Activated CD4-positive, CD25-positive, alpha-beta regulatory T cell treated with anti-CD3 and anti-CD28 coated beads, Interleukin-2, amount 50 U/mL, for 16 hours (primary cell): ENCODE measurements at places on chromosomes 7 and 10.

GRCh38 chr10:113569576-113569975 lies 16.7 kb downstream of the HABP2 start:
- no peak for DNase-seq

GRCh38 chr10:63722537-63722936 lies 201.3 kb downstream of the REEP3 start:
- DNase-seq, result no peak

DNA sequence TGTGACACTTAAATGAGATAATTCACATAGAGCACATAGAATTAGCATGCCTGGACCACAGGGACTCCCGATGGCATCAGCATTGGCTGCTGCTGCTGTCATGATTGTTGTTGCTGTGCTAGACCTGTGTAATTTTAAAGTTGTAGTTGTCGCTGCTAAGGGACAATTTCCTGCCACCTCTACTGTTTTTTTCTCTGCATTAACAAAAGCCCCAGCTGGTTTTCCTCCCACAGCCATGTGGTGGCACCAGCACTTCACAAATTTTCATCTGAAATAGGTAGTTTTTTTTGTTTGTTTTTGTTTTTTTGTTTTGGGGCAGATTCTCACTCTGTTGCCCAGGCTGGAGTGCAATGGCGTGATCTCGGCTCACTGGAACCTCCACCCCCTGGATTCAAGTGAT lies 25.4 kb upstream of the PRXL2A start:
- no peak for DNase-seq

GRCh38 chr10:46006219-46006618 lies 24.2 kb downstream of the NCOA4 start:
- DNase-seq, result no peak

DNA sequence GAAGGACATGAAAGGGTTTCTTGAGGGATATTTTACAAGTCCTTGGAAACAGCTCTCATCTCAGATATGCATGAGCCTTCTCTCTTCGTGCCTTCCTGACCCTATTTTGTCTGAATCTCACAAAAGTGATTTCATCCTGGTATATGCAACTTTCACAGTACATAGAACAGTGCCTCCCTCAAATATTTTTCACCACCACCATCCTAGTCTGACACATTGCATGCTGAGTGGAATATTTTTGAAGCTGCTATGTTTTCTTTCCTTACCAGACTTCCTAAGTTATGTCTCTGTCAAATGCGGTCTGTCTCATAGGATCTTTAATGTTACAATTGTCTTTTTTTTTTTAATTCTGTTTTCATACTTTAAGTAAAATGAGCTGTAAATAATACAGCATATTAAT lies 673.3 kb upstream of the LRRN3 start:
- no peak for DNase-seq

- DNase-seq, result no peak
Measured at GRCh38 chr7:100154651-100155491, 3.7 kb downstream of the TRAPPC14 start.

- DNase-seq, result no peak
Measured at GRCh38 chr10:125086691-125087090, 73.7 kb downstream of the CTBP2 start.

DNA sequence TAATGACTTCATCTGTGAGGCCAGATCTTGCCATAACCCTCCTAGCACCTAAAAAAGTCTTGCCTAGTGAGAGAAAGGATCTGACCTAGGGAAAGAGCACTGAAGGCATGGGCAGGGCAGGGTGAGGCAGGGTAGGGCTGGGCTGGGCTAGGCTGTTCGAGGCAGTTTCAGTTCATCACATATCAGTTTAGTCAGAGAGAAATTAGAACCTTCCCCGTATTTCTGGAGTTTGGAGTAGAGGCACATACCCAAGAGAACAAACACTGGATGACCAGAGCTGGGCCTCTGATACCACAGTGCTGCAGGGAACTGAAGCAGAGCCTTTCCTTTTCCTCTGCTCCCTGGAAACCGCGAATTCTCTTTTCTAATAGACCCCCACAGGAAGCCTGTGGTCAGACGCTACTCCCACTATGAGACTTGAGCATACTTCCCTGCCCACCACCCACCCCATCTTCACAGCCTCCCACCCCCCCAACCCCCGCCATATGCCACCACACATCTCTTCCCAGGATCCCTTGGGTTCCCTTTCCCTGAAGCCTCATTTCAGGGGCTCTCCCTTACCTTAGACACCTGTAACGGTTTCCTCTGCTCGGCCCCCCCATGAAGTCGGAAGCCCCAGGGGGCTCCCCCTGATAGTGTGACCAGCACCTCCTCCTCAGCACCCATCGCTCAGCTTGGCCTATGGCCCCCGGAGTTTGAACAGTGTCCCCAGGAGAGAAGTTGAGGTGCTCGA lies 406 bp downstream of the SYNPO2L start:
- no peak for DNase-seq

DNA sequence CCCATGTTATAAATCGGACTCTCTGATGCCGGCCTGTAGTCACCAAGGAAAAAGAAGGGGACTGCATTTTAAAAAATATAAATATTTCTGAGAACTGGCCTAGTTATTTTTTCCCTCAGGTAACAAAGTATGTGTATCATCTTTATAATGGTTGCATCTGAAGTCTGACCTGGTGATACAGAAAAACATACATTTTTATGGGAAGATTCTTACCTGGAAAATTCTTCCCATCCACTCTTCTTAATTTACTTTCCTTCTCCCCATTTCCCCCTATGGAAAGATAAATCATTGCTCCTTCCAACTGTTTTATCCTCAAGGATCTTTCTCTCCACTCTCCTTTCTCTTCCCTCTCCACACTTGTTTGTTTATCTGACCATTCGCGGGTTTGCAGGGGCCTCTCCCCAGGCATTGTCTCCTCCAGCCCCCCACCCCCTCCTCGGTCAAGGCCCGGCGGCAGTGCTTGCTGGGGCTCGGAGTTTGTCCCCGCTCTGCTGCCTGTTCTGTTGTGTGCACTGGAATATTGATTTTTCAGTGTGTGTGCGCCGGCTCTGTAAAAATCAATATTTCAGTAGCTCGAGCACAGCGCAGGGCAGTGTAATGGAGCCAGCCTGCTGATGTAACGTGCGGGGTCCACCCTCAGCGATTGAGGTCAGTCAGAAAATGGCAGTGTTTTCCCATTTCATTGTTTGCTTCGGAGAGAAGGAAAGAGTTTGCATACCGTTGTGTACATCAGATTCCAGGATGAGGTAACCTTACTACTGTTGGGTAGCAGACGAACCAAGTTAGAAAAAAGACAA lies 199.5 kb upstream of the NFE2L3 start:
- DNase-seq, result no peak

GRCh38 chr10:124596962-124597845 lies 135.6 kb downstream of the LHPP start:
- no peak for DNase-seq

DNA sequence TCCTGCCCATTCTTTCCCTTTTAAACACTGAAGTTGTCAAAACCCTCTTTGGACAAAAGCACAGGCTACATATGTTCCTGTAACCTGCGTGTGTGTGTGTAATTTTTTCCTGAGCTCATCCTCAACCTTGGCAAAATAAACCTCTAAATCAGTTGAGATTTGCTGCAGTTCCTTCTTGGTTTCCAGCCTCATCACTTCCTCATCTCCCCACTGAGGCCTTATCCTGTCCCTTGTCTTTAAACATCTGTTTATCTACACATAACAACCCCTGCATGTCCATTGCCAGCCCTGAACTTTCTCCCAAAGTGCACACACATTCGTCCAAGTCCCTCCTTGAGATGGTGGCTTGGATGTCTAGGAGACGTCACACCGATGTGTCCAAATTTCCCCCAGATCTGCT lies 35.5 kb downstream of the LYZL2 start:
- no peak for DNase-seq

- no peak for DNase-seq
Measured at GRCh38 chr10:112279433-112279832, 3.8 kb upstream of the TECTB start.

DNA sequence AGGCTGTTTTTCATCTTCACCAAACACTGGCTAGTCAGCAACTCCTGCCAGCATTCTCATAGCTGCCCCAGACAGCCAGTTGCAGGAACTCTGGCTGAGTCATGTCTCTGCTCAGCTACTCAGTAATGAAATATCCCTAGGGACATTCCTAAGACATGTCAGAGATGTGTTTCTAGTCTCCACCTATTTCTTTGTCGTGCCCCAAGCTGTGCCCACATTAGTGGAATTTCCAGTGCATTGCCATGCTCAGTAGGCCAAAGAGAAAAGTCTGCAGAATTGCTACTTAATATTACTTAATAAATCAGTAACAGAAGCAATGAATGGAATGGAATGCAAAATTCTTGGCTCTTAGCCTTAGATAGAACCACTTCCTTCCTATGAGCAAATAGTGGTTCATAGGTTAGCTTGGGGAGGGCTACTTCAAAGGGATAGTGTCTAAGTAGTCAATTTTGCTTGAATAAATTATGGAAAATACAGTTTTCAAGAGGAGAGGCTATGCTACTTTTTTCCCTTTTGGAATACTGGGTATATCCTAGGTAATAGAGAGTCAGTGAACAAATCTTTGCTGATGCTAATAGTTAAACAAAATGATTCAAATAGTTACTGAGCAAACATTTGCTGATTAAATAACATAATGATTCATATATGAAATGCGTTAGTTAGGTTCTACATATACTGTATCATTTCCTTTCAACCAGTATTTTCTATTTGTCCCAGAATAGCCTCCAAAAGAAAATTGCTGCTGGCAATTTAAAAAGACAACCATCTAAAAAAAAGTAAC lies 23.6 kb upstream of the SEMA3C start:
- DNase-seq, result no peak

DNA sequence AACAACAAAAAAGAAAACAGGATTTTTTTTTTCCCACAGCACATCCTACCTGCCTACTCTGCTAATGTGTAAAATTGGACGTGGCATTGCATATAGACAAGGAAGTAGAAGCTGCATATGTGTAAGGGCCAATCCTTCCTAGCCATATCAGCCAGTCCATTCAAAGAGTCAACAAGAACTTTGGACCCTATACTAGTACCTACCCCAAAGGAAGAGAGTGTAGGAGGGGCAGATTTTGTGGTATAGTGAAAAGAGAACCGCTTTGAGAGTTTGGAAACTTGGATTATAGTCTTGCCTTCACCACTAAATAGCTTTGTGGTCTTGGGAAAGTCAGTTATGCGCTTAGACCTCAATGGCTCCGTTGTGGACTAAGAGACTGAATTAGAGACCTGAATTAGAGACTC lies 12.1 kb upstream of the MCU start:
- DNase-seq, result no peak

GRCh38 chr7:947391-948210 lies 6.9 kb downstream of the ADAP1 start:
- no peak for DNase-seq

- DNase-seq, result no peak
Measured at GRCh38 chr10:12512332-12513002, 163.1 kb downstream of the CAMK1D start.

DNA sequence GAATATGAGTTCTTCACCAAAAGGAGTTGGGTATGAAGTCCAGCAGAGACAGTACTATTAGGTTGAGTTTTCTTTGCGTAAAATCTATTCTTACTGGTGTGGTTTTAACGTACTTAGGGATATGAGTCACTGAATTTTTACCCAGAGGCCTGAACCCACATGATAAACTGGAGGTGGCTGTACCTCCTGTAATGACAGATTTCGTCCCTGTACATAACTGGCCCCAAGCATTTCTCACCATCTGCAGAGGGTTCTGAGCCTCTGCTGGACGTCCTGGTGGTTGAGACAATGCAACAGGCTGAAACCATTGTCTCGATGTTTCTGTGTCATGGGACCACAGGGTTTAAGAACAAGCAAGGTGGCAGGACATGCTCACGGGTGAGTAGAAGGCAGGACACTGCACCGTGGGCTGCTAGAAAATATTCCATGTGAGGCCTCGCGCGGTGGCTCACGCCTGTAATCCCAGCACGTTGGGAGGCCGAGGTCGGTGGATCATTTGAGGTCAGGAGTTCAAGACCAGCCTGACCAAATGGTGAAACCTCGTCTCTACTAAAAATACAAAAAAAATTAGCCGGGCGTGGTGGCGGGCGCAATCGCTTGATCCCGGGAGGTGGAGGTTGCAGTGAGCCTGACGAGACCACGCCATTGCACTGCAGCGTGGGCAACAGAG lies 233.9 kb downstream of the DNAJB6 start:
- DNase-seq, result no peak

DNA sequence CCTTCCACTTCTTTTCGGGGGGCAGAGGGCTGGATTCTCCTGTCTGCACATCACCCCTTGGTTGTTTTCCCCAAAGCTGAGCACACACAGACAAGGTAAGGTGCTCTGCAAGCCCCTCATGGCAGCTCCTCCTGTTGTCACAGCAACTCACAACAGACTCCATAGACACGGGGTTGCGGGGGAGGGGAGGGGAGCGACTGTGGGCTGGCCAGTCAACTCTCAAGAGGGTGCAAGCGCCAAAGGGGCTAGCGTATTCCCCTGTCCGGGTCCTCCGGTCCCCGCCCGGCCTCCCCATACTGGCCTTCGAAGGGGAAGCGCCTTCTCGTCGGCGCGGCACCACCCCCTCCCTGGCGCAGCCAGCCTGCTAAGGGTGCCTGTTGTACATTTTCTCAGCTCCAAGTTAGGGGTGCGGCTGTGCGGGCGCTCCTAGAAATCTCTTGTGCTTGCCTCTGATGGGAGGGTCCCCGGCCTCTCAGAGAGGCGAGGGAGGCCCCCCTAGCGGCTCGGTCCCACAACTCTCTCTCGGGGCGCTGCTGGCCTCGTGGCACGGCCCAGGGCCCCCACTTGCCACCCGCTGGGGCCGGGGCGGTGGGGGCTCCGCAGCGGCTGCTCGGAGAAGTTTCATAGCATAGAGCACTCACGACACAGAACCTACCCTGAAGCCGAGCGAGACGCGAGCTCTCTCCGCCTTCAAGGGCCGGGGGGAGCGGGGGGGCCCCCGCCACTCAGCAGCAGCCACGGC lies 498 bp downstream of the RHOBTB1 start:
- DNase-seq, result no peak

- no peak for DNase-seq
Measured at GRCh38 chr10:92110039-92110794, 180.7 kb downstream of the CPEB3 start.

GRCh38 chr10:48694371-48695030 lies 9.8 kb downstream of the WDFY4 start:
- DNase-seq, result no peak

GRCh38 chr10:131689016-131689415 lies 211.8 kb upstream of the PPP2R2D start:
- no peak for DNase-seq

- DNase-seq, result no peak
Measured at GRCh38 chr7:31017032-31017675, 35.0 kb upstream of the ADCYAP1R1 start.
